ENCODE measurements at places on chromosomes 7 and 10.

DNA sequence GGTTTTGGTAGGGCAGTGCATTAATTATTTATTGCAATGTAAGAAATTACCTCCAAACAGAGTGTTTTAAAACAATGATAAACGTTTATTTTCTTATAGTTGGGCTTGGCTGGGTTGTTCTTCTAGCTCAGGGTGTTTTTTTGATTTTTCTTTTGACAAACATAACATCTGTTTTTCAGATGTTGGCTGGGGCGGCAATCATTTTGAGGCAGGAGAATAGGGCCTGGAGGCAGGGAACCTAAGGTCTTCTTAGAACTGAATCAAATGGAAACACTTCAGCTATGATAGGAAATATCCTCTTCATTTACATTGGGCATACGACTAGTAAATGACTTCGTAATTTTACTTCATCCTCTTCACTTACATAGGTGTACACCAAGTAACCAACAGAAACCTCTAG, 47.4 kb upstream of the NAMPT start:
- DNase-seq: no peak

DNA sequence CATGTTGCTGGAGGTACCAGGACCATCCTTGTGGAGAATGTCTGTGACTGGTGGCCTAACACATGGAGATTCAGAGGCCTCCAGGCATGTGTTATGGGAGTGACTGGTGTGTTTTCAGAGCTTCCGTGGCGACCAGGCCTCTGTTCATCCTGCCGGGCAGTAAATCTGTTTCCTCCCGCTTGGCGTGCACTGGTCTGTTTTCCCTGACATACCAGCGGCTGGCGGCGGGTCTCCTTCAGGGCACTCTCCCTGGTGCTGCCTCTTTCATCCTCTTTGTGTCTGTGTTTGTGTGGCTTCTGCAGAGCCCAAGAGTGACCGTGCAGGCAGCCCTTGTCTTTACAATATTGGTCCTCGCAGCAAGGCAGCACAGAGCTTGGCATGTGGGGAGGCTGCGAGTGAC, 385.1 kb upstream of the MKI67 start:
- no peak for DNase-seq

DNA sequence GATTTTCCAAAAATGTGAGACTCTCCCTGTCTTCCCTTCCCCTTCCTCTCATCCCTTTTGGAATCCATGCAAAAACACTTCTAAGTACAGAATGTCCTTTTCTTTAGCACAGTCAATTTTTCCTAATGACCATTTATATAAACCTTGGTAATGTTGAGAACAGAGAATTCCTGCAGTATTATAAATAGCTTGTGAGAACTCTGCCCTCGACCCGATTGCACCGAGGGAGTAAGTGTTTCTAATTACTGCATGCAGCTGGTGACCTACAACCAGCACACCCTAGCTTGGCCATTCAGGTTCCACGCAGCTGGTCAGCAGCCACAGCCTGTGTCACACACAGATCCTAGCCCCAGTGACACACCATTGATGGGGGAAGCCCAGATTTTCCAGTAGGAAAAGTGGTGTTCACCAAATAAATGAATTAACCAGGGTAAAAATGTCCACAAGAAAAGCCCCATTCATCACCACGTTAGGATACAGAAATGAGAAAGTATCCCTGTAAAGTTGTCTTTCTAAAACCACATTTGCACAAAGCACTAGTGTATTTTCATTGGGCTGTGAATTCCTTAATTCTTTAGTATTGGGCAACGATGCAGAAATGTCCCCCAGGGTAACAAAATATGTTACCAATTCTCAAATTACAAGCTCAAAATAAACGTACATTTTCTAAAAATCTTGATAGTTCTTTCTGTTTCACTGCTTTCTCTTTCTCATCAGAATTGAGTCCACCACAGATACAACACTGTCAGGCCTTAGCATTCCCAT, 499.0 kb upstream of the KLF6 start:
- DNase-seq: peak; percentile 100

- DNase-seq: peak; percentile 69
Observed at GRCh38 chr7:128056901-128057300, 25.7 kb upstream of the LRRC4 start.

- no peak for DNase-seq
Observed at GRCh38 chr7:152615031-152615741, 60.8 kb downstream of the XRCC2 start.
